H9 (cell line): ENCODE measurements at places on chromosomes 1 and 21.

- no peaks in the 10 kb centered on the region for H3K4me1 ChIP-seq
- DNase-seq = no peak
- no peaks in the 10 kb centered on the region for H3K27me3 ChIP-seq
- no peak overlapping the region for H3K27ac ChIP-seq
- no peak overlapping the region for H3K4me3 ChIP-seq
Measured at GRCh38 chr1:61642475-61643232, 82.3 kb downstream of the TM2D1 start.

DNA sequence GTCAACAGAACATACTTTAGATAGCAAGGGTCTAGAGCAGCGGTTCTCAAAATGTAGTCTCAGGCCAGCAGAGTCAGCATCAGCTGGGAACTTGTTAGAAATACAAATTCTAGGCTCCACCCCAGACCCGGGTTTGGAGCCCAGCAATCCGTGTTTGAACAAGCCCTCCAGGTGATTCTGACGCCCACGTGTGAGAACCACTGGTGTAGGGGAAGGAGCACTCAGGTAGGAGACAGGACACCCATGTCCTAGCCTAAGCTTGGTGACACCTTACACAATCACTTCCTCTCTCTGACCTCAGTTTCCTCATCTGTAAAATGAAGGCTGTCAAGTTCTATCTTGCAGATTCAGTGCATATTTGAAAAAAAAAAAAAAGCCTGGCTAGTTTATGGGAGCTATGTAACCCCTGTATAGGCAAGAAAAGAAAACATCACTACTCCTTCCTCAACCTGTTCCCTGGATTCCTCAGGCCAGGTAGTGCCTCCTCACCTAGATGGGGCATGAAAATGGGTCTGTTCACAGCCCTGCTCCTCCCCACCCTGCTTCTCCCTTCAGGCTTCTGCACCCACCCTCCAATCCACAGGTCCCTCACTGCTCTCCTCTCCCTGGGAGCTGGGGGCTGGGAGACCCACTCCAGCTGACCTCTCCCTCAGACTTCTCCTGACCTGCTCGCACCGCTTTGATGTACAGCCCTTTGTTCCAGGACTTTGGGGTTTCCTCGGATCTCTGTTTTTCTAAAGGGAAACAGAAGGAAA lies 7.1 kb upstream of the PHLDA3 start:
- no peaks in the 10 kb centered on the region for H3K27me3 ChIP-seq
- no peak overlapping the region for H3K4me3 ChIP-seq
- H3K36me3 ChIP-seq = no peaks in the 10 kb centered on the region
- H3K27ac ChIP-seq = no peak overlapping the region

DNA sequence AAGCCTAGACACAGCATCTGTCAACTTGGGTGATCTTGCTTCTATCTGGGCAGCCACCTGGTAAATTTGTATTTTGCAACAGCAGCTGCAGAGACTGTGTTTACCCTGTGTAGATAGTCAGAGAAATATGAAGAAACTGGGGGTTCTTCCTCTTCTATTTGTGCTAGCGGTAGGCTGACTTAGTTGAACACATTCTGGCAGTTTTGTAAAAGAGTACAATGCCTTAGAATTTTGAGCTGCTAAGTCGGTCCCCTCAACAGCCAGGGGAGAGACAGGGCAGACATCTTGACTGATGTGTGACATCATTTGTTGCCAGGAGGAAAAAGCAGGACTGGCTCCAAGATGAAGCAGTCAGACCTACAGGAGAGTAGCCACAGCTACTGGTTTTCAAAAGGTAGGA lies 53.7 kb downstream of the KCNJ6 start:
- no peaks in the 10 kb centered on the region for H3K36me3 ChIP-seq
- peak; percentile 35 for DNase-seq
- no peak overlapping the region for H3K27ac ChIP-seq
- H3K4me3 ChIP-seq = no peak overlapping the region

DNA sequence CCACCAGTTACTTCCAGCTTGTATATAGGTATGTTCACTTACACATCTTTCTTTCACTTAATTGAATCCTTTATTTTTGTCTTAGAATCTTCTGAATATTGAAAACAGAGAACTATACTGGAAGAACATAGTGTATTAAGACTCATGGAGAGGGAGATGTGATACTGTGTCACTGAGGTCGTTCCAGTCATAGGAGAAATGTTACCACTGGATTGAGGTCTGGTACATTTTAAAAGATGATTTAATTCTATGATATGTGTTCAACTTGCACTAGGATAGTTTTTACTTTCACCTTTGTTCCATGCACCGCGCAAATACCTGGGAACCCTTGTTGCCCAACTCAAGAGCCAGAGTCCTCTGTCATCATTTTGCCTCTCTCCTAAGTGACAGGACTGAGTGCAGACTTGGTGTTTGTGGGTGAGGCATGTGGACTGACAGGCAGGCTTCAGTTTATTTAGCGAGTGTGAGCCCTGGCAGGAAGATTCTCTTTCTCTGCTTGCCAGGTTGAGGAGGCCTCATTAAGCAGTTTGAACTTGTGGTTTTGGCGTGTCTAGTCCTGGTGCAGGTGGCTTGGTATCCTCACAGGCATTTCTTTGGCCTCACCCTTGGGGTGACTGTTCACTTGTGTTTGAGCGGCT lies 63.7 kb downstream of the DYRK1A start:
- peaks cover 24% of the 10 kb centered on the region for H3K36me3 ChIP-seq
- H3K27ac ChIP-seq = peak overlapping the region; percentile 35
- H3K27me3 ChIP-seq = no peaks in the 10 kb centered on the region

GRCh38 chr1:17849216-17849615 lies 94.1 kb downstream of the ACTL8 start:
- no peaks in the 10 kb centered on the region; the same call in 1 of the 2 replicates for H3K27me3 ChIP-seq
- no peaks in the 10 kb centered on the region for H3K4me1 ChIP-seq
- H3K36me3 ChIP-seq = no peaks in the 10 kb centered on the region
- DNase-seq = no peak

- no peak for DNase-seq
- H3K4me1 ChIP-seq = no peaks in the 10 kb centered on the region
- H3K27me3 ChIP-seq = no peaks in the 10 kb centered on the region
- no peaks in the 10 kb centered on the region for H3K36me3 ChIP-seq
Measured at GRCh38 chr1:14228677-14229076, 369.8 kb upstream of the KAZN start.

- DNase-seq = peak; percentile 73
- H3K4me1 ChIP-seq = no peaks in the 10 kb centered on the region
- H3K27ac ChIP-seq = no peak overlapping the region
Measured at GRCh38 chr1:209899948-209900347, 38.1 kb upstream of the SYT14 start.
